A673 (cell line): ENCODE measurements at places on chromosomes 4 and X.

GRCh38 chrX:16930392-16930791, 16.1 kb upstream of the REPS2 start:
- DNase-seq: peak; percentile 33

GRCh38 chr4:89754531-89754930, 82.4 kb downstream of the SNCA start:
- DNase-seq: no peak

DNA sequence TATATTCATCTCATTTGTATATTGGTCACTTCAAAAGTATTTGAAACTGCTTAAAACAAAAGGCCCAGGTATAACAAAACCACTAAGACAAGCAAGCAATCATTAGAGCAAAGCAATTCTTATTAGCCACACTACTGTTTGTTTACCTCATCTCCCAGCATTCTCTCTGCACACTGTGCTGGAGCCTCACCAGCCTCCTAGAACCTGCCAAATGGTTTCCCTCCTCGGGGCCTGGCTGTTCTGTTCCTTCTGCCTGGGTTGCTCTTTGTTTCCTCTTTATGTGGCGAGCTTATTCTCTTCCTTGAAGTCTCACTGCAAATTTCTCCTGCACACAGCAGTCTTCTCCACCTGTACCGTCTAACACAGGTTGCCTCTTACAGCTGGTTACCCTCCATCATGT, 67.5 kb upstream of the MND1 start:
- DNase-seq: no peak

- DNase-seq: peak; percentile 2
These were observed 132.8 kb upstream of the MAGEB16 start for GRCh38 chrX:35665311-35665710.

DNA sequence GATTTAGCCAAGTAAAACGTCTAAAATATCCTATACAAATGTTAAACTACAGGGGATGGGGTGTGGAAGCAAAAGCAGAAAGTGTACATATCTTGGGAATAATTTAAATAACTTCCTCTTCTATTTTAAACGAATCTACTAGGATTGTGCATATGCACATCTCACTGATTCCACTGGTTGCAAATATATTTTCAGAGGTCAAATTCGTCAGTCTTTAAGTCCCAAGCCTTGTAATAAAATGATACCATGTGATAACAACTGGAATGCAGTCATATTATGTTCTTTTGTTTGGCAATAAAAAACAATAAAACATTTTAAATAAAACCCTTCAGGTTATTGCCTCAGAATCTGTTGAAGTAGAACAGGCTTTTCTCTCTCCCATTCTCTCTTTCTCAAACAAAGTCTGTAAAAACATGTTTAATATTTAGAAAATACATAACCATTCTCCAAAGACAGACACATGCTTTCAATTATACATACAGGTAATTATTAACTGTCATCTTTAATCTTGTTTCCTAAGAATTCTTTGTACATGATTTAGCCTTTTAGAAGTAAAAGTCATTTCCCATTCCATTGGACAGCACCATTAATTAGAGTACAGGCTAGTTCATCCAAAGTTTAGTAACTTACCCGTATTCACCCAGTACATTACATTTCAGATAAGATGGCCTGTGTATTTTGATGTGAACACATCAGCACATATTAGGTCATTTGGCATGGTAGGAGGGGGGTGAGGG, 421.1 kb downstream of the PCDH7 start:
- no peak for DNase-seq

GRCh38 chrX:155000841-155001240, 21.7 kb downstream of the F8 start:
- DNase-seq: no peak

- DNase-seq: no peak
These were observed 124.3 kb upstream of the RASGEF1B start for GRCh38 chr4:81595798-81596610.

GRCh38 chr4:38780833-38781484, 1.8 kb downstream of the TLR10 start:
- no peak for DNase-seq
